Erythroblast (primary cell): ENCODE measurements at places on chromosomes 11 and 22.

- DNase-seq: no peak
Observed at GRCh38 chr11:134581966-134582769, 170.1 kb upstream of the B3GAT1 start.

GRCh38 chr11:6480299-6480914, 724 bp downstream of the ARFIP2 start:
- DNase-seq: no peak

DNA sequence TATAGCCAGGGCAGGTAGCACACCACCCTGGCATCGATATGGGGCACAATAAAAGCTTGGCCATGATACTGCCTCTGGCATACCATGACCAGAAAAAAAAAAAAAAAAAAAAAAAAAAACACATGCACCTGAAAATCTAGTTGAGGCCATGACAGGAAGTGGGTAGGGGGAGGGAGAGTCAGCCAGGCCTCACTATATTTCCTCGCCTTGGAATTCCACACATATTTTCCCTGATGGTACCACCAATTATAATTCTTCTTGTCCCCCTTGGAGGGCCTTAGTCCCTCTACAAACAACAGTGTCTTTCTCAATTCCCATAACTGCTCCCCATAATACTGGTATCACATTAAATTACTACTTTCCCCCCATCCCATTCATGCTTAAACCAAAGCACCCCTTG, 12.6 kb upstream of the CHKA start:
- DNase-seq: no peak

- DNase-seq: no peak
Observed at GRCh38 chr22:20153945-20154344, 3.1 kb upstream of the CCDC188 start.

GRCh38 chr11:62542750-62543567, 3.6 kb downstream of the AHNAK start:
- peak; percentile 92 for DNase-seq

GRCh38 chr11:16958833-16959232, 55.4 kb downstream of the PLEKHA7 start:
- no peak for DNase-seq

GRCh38 chr22:49573109-49573765, 254.4 kb downstream of the BRD1 start:
- no peak for DNase-seq

DNA sequence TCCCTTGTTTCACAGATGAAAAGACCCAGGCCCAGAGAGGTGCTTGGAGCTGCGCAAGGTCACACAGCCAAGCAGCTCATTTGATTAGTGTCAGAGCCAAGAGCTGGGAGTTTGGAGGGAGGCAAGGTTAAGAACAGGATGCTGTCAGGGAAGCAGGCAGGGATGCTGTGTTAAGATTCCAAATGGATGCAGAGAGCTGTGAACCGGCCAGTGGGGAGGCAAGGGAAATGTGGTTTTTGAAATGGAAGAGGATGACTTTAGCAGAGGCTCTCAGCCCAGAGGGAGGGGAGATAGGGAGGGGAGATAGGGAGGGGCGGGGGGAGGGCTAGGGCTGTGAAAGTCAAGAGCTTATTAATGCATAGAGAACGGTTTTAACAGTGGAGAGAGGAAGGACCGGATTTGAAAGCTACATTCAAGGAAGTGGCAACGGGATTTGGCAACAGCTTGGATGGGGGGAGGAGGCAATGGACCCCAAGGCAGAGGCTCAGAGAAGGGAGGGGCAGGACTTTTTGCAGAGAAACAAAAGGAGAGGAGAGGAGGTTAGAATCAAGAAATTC, 13.0 kb downstream of the RTN4RL2 start:
- DNase-seq: peak; percentile 67

DNA sequence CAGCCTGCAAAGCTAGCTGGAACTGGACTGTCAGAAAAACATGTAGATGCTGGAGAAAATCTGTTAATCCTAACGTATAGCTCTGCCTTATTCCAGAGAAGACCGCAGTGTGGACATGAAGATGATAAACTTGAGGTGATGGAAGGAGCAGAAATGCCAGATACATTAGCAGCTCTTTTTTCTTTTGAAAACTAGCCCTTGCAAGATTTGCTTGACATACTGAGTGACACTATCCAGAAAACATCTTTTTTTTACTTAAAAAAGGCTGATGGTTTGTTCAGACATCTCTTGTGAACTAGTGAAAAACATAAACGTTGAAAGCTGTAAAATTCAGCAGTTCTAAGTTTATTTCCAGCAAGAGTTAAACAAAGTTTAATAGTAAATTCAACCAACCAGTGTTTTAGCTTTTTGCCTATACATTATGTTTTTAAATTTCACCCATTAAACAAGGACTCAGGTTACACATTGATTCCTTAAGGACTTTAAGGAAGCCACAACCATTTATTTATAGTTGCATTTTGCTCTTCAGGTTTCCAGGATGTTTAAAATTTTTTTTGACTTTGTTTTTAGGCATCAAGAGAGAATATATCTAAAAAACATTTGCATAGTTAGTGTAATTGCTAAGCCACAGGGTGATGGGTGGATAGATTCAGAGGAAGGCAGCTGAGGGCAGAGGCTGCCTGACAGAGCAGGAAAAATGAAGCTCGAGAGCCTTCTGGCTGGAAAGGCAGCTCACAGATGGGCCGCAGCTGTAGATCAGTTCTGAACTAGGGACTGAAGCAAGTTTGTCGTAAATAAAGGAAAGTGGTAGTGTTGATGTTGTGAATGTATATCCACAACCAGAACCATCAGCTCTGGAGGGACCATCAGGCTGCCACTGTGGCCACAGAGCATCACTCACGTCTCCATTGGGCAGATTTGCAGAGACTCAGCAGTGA, 9.5 kb downstream of the SNAP29 start:
- no peak for DNase-seq

DNA sequence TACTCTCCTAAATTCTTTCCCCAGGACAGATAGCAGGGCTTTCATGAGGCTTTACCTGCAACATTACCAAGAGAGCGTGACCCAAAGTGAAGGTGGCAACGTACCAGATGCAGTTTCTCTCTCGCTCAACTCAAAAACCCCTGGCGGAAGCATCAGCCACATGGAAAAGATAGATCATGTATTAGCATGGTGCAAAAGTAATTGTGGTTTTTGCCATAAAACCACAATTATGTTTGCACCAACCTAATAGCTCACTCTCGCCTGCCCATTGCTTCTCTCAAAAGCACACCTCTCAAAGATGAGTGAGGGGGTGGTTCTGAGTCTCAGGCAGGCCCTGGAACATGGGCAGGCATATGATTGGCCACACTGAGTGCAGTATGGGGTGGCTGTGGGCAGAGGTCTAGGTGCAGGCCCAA, 7.0 kb downstream of the MS4A6A start:
- DNase-seq: no peak

DNA sequence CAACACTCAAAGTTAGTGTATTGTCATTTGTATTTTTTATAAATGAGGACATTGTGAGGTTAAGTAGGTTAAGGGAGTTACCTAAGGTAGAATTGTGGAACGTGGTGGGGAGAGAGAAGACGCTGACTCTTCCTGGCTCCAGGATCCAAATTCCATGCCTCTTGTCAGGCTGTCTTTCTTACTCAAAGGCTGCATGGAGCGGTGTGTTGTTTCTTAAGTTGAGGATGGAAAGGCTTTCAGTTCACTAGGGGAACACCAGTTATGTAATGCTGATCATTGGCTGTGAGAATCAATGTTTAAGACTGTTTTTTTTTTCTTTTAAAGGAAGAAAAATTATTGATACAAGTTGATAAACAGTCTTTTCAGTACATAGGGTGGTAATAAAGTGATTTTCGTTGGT, 2.9 kb downstream of the UBE2L3 start:
- DNase-seq: no peak

- no peak for DNase-seq
Observed at GRCh38 chr11:17578296-17578695, 31.2 kb downstream of the OTOG start.

GRCh38 chr11:8756201-8756600, 73.6 kb downstream of the RPL27A start:
- no peak for DNase-seq

- DNase-seq: no peak
Observed at GRCh38 chr11:117600234-117600783, 196.7 kb downstream of the DSCAML1 start.

DNA sequence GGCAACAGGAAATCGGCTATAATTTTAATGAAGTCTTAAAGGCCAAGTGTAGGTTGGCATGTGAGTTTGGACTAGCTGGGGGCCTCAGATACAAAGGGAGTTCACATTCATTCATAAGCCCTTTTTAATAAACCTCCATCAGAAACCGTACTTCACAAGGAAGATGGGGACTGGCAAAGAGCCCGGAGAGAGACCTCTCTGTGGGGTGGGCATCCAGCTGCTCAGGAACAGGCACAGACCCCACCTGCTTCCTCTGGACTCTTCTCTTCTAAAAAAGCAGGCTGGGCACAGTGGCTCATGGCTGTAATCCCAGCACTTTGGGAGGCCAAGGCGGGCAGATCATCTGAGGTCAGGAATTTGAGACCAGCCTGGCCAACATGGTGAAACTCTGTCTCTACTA, 3.9 kb upstream of the ARFGAP3 start:
- no peak for DNase-seq

DNA sequence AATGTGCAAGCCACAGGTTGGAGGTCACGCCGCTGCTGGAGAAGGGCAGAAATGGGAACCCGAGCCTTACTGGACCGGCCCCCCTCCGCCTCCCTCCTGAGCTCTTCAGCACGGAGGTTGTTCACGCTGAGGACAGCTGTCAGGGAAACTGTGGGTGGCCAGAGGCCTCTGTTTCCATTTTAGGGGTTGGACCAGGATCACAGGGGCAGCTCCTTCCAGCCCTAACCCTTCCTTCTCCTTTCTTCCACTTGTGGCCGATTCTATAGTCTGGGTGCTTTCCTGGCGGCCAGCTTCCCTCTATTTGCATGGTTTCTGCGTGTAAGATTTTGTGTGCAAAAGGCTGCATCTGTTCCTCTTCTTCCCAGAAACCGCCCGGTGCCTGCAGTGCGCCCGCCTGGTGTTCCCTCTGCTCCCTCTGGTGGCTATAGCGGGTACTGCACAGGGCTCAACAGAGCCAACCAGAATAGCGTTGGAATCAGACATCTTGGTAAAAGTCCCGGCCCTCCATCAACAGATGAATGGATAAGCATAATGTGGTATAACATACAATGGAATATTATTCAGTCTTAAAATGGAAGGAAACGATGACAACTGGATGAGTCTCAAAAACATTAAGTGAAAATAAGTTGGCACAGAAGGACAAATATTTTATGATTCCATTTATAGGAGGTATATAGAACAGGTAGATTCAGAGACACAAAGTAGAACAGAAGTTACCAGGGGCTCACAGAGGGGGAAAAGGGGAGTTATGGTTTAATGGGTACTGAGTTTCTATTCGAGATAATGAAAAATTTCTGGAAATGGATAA, 8.4 kb upstream of the SLC22A8 start:
- DNase-seq: peak; percentile 82

DNA sequence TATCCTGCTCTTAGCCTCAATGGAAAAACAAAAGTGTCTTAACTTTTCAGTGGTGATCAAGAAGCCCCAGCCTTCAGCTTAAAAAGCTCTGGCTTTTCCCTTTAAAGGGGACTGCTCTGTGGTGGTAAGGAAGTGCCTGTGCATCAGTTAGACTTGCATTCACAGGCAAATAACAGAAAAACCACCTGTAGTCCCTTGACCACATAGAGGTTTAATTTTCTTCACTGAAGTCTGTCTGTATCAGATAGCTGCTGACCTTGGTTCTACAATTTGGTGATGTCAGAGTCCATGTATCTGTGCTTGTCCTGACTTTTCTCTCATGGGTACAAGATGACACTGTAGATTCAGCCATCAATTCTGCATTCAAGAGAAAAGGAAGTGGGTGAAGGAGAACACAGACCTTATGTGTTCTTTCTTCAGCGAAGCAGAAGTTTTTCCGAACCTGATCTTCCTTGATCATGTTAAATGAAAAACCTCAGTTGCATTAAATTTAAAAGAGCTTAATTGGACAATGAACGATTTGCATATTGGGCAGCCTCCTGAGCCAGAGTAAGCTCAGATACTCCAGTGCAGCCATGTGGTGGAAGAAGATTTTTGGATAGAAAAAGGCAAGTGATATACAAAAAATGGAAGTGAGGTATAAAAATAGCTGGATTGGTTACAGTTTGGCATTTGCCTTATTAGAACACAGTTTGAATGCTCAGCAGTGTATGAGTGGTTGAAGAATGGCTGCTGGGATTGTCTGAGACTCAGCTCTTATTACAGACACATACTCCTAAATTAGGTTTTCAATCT, 43.2 kb upstream of the RDX start:
- no peak for DNase-seq

GRCh38 chr11:113873236-113873626, 2.1 kb downstream of the USP28 start:
- DNase-seq: peak; percentile 2

- no peak for DNase-seq
Observed at GRCh38 chr11:117673602-117674001, 123.4 kb downstream of the DSCAML1 start.

GRCh38 chr11:74205181-74205580, 34.1 kb downstream of the PPME1 start:
- peak; percentile 96 for DNase-seq

DNA sequence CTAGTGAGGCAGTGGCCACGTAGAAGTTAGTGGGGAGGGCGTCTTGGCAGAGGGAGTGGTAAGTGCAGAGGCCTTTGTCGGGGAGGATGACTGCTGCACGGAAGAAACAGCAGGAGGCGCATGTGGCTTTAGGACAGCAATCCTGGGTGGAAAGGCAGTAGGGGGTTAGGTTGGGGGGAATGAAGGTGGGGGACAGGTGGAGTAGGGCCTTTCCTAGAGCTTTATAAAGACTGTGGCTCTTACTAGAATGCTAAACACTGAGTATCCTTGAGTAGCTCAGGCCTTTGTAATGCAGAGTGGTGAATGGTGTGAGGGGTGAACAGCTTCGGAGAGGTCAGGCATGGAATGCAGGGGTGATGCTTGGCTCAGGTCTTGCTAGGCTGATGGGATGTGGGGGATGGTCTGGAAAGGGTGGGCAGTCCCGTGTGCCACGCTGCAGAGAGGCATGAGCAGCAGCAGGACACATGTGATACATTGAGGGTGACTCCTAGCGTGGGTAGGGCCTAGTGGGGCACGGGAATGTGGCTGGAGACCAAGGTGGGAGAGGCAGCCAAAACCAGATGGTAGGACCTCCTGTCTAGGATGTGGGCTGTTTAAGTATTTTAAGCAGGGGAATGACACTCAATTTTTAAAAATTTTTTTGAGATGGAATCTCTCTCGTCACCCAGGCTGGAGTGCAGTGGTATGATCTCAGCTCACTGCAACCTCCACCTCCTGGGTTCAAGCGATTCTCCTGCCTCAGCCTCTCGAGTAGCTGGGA, 19.2 kb downstream of the AP2A2 start:
- no peak for DNase-seq

DNA sequence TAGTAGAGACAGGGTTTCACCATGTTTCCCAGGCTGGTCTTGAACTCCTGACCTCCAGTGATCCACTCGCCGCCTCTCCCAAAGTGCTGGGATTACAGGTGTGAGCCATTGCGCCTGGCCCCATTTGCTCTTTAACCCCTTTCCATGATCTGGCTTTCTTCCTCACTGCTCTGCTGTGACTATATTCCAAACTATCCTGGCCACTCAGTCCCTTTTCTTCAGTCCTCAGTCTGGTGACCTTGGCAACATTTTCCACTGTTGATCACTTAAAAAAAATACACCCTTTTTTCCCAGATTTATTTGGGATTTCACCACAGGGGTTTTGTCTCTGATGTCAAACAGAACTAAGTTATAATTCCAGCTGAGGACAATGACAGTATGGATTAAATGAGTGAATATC, 24.5 kb downstream of the MMP20 start:
- DNase-seq: no peak
